ENCODE measurements at places on chromosomes 6 and 20.

DNA sequence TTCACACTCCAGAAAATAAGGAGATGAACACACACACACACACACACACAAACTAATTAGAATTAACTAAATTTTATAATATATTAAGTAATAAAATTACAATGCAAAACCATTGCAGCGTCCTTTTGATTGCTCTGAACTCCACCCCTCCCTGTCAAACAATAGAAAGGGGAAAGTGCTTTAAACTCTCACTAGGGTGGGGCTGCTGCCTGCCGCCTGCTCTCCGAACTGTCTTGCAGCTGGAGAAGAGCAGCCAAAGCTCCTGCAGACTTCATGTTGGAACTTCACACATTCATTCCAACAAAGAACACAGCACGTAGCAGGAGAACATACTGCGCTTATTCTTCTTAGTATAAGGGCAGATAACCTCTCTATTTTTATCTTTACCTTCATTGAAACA is 83.2 kb downstream of the GCLC start:
- no peak for DNase-seq

GRCh38 chr6:37105148-37106050 is 64.6 kb upstream of the PIM1 start:
- DNase-seq: no peak

GRCh38 chr6:96762599-96762998 is 74.7 kb downstream of the GPR63 start:
- no peak for DNase-seq

DNA sequence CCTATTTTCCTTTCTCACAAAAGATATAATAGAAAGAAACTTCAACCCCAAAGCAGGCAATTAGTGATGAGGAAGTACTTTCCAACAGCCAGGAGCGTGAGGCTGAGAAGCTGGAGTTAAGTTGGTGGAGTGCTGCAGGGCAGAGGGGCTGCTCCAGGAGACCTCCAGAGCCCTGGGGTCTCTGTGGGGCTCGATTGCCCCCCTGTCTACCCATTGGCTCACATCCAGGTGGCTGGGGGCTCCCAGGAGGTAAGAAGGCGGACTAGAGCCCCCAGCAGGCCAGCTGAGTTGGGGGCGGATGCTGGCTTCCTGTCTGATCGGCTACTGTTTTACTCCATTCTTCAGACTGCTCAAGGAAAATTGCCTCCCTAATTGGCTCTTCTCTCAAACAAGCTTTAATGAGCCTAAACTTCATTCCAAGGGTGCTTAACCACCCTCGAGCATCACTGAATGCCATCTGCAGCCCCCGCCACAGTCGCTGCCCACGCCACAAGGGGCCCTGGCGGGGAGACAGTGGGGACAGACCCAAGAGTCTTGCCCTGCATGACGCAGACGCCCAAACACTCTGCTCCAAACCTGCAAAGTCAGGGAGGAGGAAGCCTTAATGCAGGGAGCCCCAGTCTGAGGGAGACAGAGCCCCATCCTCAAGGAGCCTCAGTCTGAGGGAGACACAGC is 78.6 kb downstream of the MDGA1 start:
- no peak for DNase-seq

DNA sequence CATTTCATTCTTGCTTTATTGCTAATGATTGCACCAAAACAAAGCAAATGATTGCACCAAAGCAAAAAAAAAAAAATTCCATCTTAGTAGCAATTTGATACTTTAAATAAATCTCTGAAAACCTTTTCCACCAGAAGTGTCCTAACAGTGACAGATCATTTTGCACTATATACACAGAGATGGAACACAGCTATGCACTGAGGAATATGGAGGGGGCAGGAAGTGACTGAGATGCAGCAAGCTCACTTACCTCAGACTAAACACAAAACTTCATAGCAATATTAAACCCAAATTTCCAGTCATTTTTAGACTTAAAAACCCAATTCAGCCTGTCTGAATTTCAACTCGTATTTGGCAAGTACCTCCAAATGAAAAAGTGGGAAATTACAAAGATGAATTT is 41.2 kb downstream of the HIVEP2 start:
- peak; percentile 67 for DNase-seq

DNA sequence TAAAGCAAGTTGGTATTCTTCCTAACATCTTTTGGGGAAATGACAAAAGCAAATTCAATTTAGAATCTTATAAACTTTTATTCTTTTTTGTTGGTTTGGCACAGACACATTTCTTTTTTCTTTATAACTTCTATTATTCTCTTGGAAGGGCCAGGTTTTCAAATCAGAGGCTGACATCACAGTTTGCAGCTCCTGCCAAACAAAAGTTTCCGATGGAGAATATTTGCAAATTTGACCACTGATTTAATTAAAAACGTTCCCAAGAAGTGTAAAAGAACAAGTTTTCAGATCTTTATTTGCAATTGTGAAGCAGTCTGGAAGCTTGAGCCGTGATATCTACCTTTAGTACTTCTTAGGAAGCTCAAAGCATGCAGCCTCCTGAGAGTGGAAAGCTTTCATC is 53.8 kb upstream of the CD83 start:
- DNase-seq: no peak

- DNase-seq: peak; percentile 84
Measured at GRCh38 chr6:111812060-111813038, 60.9 kb downstream of the FYN start.

GRCh38 chr6:10343320-10343719 is 71.6 kb downstream of the TFAP2A start:
- DNase-seq: no peak

- no peak for DNase-seq
Measured at GRCh38 chr6:46610862-46611553, 41.6 kb downstream of the CYP39A1 start.
